ENCODE measurements at places on chromosomes 11 and 22.

DNA sequence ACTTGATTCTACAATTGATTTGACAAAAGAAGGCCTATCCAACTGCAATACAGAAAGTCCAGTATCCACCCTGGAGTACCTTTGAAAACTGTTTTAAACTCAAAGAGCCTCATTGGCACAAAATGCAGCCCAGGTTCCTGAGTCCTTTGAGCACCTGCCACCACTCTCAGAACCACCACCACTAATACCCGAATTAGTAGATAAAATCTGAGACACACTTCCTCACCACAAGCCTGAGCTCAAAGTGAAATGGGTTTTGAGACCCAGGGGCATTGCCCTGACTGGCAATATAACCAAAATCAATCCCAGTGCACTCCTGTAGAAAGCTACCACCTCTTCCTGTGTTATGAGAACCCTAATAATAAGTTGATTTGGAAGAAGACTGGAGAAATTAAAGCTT, 215.7 kb downstream of the CSNK2A3 start:
- DNase-seq = no peak

DNA sequence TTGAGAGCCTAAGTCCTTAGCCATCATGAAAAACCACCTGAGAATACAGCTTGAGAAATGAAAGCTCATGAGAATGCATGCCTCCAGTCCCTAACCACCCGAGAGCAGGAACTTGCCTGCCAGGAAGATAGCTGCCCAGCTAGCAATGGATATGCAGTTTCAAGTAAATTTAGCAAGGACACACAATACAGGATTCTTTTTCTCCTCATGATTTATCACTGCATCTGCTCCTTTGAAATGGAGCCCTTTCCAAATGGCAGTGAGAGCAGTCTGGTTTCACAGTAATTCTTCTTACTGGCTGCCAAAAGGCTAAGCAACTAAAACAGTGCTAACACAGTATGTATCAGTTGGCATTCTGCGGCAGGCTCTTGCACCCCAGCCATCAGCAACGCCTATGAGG, 109.9 kb downstream of the MICAL3 start:
- no peak for DNase-seq

DNA sequence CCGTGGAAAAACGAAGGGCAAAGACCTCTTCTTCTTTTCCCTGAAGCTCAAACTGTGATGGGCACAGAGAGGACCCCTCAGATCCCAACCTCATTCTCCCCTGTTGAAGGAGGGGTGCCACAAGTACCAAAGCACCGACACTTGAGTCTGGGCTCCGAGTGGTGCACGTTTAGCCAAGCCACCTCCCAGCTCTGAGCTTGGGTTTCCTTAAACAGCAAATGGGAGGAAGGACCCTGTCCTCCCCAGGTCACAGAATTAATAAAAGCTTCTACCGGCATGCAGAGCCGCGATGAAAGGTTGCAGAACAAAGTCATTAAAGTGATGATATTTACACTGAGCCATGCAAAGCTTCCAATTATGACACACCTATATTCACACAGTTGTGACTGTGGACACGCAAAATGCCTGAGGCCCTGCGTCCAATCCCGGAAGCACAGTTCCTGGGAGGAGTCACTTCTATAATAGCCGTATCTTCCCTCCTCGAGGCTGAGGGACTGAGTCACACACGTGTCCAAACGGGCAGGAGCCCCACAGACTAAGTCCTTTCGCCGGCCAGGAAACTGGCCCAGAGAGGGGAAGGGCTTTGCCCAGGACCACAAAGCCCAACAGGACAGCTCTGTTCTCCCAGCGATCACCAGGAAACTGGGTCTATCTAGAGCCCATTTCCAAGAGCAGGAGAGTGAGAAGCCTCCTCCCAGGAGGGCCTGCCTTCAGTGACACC, 922 bp upstream of the CSNK1E start:
- DNase-seq = peak; percentile 94

DNA sequence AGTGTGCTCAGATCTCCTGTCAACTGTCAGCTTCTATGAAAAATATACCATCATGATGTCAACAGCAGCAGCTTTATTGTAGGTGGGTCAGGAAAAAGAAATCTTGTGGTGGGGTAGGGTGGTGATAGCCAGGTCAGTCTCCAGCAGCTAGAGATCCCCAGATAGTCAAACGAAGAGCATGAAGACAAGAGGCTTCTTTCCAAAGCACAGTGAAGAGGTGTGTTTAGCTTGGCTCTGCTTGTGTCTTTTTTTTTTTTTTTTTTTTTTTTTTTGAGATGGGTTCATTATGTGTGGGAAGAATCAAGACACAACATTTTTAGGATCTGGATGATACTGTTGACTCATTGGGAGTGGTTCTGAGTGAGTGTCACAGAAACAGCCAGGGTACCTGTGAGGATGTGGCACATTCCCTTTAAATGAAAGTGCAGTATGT, 1075.5 kb downstream of the NTM start:
- DNase-seq = no peak

- no peak for DNase-seq
These were observed 44.5 kb downstream of the BBOX1 start for GRCh38 chr11:27085111-27085510.

DNA sequence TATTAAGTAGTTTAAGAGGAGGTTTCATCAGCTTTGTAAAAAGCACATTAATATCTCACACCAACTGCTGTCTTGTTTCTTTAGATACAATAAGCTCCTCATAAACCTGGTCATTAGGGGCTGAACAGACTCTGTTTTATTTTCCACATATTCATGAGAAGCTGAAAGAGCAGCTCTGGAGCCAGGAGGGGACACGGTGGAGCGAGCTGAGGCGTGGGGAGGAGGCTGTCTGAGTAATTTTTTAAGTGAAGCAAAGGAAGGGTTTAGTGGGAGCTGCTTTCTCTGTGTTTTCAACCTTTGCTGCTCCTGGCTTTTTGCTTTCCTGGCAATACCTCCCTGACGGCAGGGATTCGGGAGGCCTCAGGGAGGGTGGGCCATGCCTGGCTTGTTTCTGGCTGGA, 67.0 kb upstream of the EIF3D start:
- no peak for DNase-seq

GRCh38 chr11:119347940-119348605, 1.6 kb upstream of the MFRP start:
- DNase-seq = no peak

DNA sequence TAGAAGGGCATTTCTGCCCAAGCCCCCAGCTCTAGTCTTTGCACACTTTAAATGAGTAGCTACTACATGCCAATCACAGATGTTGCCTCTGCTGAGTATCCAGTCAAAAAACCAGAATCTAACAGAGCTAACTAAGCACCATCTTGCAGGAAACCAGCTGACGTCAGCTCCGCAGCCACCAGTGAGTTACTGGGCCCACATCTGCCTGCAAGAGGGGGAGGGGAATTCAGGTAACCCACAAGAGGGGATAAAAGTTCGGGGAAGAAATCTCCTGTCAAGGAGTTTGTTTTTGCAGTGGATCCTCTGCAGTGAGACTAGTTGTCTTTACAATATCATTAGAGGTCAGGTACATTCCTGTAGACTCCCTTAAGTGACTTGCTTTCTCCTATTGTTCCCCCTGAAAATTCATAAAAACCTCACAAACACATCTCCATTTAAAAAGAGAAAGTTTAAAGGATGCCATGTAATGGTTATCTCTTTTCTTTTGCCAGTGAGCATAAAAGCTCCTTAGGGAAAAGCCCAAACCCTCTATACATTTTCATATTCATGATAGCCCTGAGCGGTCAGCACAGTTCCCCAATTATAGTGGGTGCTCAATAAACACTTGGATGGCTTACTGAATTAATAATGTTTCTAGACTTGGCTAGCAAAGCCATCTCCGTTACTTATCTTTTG, 9.3 kb downstream of the CD44 start:
- peak; percentile 3 for DNase-seq

- DNase-seq = no peak
These were observed 11.1 kb downstream of the APOL5 start for GRCh38 chr22:35728639-35729308.

GRCh38 chr22:30535182-30535581, 11.4 kb downstream of the SEC14L6 start:
- no peak for DNase-seq

- DNase-seq = peak; percentile 51
These were observed 20.3 kb upstream of the TENM4 start for GRCh38 chr11:79461144-79461543.

DNA sequence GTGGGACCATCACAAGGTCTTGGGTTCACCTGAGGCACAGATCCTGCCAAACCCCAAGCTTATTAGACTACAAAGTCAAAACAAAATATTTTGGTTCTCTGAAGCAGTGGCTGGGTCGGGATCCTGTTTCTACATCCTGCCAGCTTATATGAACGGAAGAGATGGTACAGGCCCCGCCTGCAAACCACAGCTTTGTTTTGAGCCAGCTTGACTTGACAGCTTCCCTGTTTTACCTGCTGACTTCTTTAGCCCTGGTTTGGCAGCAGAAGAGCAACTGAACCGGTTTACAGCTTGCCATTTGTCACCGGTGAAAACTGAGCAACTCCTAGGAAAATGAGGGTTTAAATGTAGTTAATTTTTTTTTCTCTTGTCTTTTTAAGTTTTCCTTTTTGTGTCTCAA, 11.4 kb downstream of the PACS1 start:
- DNase-seq = no peak

DNA sequence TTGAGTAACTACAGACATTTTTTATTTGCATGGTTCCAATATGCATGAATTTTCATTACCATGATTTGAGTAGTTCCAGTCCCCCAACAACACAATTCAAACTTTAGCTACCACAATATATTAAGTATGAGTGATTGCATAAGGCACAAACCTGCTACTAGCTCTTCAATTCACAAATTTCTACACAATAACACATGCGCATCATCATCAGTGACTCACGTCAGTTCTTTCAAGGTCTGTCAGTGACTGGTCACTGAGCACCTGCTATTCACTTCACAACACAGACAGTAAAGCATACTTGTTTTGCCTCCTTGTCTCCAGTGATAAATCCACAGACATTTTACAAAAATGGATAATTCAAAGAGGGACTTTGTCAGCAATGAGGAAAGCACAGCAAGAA, 435.1 kb upstream of the CCDC90B start:
- DNase-seq = no peak

- no peak for DNase-seq
These were observed 117.8 kb downstream of the TEAD1 start for GRCh38 chr11:12792018-12792417.

DNA sequence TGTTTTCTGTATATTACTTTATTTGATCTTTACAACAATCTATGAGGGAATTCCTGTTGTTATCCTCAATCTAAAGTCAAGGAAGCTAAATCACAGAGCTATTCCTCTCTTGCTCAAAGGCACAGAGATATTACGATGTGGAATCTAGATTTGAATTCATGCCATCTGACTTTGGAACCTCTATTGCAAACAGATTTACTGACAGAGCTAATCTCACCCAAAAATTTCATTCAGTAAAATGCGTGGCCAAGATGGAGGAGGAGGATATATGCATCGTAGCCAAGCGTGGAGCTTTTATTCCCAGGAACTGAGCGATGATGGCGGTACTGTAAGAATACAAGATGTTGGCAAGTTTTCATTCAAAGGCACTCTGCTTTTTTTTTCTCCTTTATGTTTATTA, 791.8 kb downstream of the CNTN5 start:
- DNase-seq = no peak

All from astrocyte of the spinal cord (primary cell).